ENCODE measurements at places on chromosomes 1 and 21.

GRCh38 chr1:247172996-247173395 is 1.2 kb upstream of the ZNF124 start:
- no peak for DNase-seq

DNA sequence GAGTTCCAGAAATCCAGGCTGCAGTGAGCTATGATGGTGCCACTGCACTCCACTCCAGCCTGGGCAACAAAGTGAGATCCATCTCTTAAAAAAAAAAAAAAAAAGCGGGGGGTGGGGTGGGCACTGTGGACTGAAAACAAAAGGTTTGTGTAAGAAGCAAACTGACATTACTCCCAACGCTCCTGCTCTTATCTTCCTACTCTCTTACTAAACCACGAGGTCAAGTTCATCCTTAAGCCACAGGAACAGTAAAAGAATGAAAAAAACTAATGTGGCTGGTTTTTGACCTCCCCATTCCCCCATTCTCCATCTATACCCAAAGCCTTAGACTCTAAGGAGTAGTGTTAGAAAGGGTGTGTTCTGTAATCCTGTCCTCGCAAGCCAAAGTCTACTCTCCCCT is 30.8 kb downstream of the TFAP2E start:
- DNase-seq = no peak

DNA sequence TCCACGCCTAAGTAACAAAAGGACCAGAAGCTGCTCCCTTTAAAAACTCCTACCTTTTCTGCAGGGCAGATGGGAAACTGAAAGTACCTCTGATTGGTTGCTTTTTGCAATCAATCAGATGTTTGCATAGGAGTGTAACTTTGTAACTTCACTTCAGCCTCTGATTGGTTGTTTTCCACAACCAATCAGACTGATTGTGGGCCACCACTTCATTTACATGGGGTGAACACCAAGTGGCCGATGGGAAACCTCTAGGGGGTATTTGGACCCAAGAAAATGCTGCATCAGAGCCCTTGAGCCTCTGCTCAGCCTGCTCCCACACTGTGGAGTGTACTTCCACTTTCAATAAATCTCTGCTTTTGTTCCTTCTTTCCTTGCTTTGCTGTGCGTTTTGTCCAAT is 32.8 kb upstream of the CD1D start:
- DNase-seq = no peak

DNA sequence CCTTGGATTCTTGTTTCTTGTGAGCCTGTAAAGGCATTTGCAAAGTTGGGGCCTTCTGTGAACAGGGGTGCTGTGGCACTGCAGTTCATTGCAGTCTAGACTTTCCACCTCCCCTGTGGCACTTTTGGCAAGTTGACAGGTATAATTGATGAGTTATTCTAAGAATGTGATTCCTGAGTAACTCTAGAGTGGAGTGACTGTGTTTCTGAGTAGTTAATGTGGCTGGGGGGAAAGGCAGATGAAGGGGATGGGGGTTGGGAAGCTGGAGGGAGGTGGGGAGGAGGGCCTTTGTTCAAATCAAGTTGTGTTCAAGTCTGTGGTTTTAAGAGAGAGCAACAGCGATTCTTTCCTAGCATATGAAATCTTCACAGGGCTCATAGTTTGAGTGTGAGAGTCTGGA is 32.9 kb downstream of the PBX1 start:
- peak; percentile 55 for DNase-seq

- peak; percentile 34 for DNase-seq
Observed at GRCh38 chr21:44985441-44986401, 45.9 kb downstream of the SLX9 start.

GRCh38 chr1:28306301-28306949 is 22.4 kb upstream of the MED18 start:
- no peak for DNase-seq

GRCh38 chr1:111813440-111814304 is 58.0 kb downstream of the DDX20 start:
- no peak for DNase-seq

GRCh38 chr1:50979937-50980336 is 9.9 kb downstream of the CDKN2C start:
- DNase-seq = no peak

All from endodermal cell (in vitro differentiated cells).